ENCODE measurements at places on chromosomes 4 and X. TPM values are rescaled to one million over a fixed set of nuclear protein-coding genes. Genes with fewer than 3 reads are reported as not detected.

Gene SATL1
- polyA plus RNA-seq = not detected

Gene CCDC149
- not detected for polyA plus RNA-seq

Gene PDGFRA
- not detected for polyA plus RNA-seq

Gene GLRB
- polyA plus RNA-seq = not detected

Gene SUPT20HL1
- polyA plus RNA-seq = not detected

Gene PNCK
- polyA plus RNA-seq = not detected

Gene ANK2
- 0.36 TPM for polyA plus RNA-seq

Gene UGT2B7
- polyA plus RNA-seq = not detected

Gene CXorf51B
- polyA plus RNA-seq = not detected

Measured in naive B cell (primary cell).